ENCODE measurements at places on chromosomes 2 and 18.

DNA sequence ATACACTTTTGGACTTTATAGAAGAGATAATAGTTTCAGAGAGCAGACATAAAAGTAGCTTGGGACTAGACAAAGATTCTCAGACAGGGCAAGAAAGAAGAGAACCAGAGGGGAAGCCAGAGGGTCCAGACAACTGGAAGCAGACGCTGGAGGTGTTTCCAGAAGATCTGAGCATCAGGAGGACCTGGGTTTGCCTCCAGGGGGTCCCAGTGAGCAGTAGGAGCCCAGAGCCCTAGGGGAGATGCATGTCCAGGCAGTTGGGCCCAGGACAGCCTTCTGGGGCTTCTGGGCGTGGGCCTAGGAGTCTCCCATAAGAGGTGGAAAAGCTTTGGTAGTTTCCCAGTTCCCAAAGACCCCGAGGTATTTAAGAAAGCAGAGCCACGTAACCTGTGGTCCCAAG, 251.2 kb upstream of the ID2 start:
- DNase-seq, result no peak

DNA sequence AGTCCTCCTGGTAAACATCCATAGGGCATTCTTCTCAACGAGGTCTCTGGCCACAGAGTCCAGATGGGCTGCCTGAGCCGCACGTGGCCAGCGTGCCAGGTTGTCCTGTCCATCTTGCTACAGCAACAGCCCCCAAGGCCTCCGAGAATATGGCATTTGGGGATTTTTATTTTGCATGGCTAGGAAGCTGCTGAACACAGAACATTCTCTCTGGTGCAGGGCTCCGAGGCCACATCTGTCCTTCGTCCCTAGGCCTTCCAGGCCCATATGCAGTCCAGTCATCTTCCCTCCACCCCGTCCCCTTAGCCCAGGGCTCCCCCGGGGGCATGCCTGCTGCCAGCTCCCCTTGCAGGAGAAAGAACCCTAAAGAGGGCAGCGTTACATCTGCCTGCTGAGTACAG, 2.3 kb downstream of the HDAC4 start:
- no peak for DNase-seq

DNA sequence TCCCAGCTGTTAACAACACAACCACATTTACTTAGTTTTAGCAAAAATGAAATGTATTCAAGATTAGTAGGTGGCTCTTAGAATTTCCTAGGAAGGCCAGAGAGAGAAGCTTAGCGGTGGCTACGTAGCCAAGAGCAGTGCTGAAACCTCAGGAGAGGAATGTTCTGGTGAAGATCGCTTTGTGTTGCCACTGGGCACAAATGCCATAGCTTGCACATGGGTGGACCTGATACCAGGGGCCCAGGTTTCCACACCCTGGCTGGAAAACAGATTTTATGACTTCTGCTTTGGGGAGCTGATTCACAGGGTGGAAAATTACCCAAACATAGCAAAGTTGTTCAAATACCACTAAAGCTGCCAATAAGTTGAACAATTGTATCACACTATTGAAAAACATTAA, 43.4 kb downstream of the THUMPD2 start:
- no peak for DNase-seq

DNA sequence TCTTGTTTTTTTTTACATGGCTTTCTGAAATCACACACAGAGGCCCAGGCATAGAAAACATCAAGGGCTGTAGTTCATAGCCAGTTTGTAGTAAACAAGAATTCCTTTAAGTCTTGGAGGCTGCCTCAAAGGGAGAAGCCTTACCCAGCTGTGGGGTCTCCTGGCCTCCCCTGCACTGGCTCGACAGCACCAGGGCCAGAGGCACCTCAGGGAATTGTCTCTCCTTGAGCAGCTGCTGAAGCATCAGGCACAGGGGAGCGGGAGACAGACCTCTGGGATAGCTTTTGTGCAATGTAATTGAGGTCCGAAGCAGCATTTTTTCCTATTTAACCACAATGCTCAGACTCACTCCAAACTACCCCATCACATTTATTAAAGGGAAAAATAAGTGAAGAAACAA, 209.1 kb downstream of the HRH4 start:
- no peak for DNase-seq

GRCh38 chr2:143937723-143938350, 582.1 kb downstream of the ZEB2 start:
- no peak for DNase-seq

GRCh38 chr2:102432386-102432785, 9.4 kb downstream of the IL18RAP start:
- DNase-seq, result no peak

GRCh38 chr18:22167091-22167470, 2.3 kb upstream of the GATA6 start:
- DNase-seq, result no peak
